Astrocyte (in vitro differentiated cells and primary cell): ENCODE measurements at places on chromosomes 2 and 18.

GRCh38 chr2:129144082-129144791, 825.6 kb upstream of the HS6ST1 start:
- no peaks in the 10 kb centered on the region for H3K27me3 ChIP-seq
- H3K4me3 ChIP-seq = no peak overlapping the region
- DNase-seq = no peak

DNA sequence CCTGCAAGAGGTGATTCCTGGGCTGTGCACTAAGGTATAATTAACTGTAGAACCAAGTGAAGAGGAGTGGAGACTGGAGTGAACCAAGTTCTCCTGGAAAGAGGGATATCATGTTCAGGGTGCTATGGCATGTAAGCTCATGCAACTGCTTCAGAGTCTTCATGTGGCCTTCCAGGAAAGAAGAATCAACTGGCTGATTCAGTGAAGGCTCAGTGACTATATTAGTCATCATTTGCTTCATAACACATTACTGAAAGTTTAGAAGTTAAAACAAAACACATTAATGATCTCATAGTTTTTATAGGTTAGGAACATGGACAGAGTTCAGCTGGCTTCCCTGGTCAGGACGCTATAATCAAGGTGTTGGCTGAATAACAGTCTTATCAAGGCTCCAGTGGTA, 1200.8 kb upstream of the GYPC start:
- H3K4me3 ChIP-seq = no peak overlapping the region
- no peak overlapping the region for H3K27ac ChIP-seq
- H3K4me1 ChIP-seq = no peaks in the 10 kb centered on the region
- H3K36me3 ChIP-seq = no peaks in the 10 kb centered on the region
- no peaks in the 10 kb centered on the region for H3K27me3 ChIP-seq

- H3K27me3 ChIP-seq = peaks cover 11% of the 10 kb centered on the region
- DNase-seq = no peak
- H3K4me3 ChIP-seq = no peak overlapping the region
- no peaks in the 10 kb centered on the region for H3K36me3 ChIP-seq
- H3K27ac ChIP-seq = no peak overlapping the region
Observed at GRCh38 chr18:8368512-8369217, 240.6 kb upstream of the RAB12 start.

DNA sequence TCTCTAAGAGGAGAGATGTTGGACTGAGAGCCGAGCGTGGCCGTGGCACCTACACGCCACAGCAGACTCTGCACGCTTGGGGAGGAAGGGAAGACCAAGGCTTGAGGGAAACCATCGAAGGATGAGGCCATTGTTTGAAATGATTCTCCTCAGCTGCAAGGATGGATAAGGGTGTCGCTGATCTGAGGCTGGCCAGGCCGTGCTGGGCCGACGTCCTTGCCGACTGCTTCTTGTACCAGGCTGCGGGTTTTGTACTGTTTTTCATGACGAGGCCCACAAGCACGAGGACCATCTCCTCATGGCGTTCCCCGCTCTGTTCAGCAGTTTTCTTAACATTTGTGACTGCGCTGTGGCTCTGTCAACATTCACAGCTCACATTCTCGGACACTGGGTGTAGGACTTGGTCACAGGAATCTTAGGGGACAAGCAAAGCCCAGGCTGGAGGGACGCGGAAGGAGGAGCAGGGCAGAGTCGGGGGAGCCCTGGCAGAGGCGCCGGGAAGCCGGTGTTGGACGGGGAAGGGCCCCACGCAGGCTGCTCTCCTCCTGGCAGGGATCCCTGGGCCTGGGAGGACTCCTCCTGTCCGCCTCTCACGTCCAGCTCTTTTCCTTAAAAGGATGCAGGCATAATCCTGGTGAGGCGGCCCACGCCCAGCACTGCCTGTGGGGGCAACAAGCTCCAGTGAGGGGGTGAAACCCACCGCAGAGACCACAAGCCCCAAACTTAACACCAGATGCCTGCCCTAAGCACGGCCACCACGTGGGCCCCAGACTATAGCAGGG, 259.0 kb upstream of the SALL3 start:
- H3K4me3 ChIP-seq = no peak overlapping the region
- H3K4me1 ChIP-seq = no peaks in the 10 kb centered on the region
- no peak for DNase-seq

DNA sequence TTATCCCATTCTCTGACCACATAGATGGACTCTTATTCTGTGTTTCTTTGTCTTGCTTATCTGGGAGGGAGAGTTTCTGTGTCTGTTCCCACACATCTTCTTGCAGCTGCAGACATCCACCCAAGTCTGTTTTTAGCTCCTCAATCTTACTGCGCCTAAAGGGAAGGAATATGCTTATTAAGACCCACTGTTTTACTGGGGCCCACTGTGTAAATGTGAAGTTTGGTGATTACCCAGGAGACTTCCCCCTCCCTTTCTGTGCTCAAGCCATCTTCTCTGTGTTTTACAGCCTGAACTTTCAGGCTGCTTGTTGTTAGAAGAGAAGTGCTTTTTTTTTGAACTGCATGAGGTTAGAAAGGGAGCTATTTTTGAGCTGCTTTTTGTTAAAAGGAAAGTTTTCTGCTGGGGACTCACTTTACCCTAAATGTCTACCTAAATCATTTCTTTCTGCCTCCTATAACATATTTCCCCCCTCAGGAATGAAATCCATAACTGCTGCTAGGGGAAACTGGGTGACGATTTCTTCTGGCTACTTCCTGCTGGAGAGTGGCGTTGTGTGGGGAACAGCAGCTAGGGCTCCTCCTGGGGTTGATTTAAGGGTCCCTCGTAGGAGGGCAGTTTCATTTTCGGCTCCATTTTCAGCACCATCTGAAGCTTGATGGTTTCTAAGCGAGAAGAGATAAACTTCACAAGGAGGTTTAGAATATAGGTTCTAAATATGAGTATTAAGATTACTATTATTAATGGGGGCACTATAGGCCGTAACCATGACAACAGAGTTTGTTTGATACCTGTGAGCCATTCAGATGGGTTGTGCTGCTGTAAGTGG, 39.5 kb upstream of the GMCL1 start:
- H3K4me3 ChIP-seq = peak overlapping the region; percentile 20
- peaks cover 23% of the 10 kb centered on the region for H3K4me1 ChIP-seq

- no peak for DNase-seq
- H3K4me1 ChIP-seq = no peaks in the 10 kb centered on the region
- H3K27ac ChIP-seq = no peak overlapping the region
- no peak overlapping the region for H3K4me3 ChIP-seq
- H3K36me3 ChIP-seq = no peaks in the 10 kb centered on the region
Observed at GRCh38 chr2:193377789-193378188, 1183.1 kb upstream of the TMEFF2 start.

DNA sequence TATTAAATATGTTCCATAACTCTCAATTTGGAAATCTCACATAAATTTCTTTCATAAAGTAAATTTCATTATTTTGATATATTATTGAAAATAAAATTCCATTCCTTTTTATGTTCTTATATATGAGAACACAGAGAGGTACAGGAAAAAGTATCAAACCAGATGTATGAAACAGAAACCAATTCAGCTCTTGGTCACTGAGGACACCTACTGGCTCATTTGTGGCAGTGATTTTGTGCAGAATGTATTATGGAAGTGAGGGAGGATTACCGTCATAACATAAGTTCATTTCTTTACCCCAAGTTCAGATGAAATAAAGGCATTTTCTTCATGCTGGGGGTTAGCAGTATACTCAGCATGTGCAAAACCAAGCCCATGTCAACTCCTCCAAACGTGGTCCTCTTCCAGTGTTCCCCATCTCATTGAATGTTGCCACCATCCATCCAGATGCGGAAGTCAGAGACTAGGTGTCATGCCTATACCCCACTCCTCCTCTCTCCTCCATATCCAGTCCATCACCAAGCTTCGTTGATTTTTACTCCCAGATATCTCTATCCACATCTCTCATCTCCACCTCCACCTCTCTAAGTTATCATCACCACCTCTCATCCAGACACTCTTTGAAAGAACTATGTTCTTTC, 41.7 kb upstream of the MALL start:
- no peaks in the 10 kb centered on the region for H3K36me3 ChIP-seq
- DNase-seq = peak; percentile 52
- H3K4me3 ChIP-seq = no peak overlapping the region
- no peaks in the 10 kb centered on the region for H3K4me1 ChIP-seq
- H3K27ac ChIP-seq = no peak overlapping the region

DNA sequence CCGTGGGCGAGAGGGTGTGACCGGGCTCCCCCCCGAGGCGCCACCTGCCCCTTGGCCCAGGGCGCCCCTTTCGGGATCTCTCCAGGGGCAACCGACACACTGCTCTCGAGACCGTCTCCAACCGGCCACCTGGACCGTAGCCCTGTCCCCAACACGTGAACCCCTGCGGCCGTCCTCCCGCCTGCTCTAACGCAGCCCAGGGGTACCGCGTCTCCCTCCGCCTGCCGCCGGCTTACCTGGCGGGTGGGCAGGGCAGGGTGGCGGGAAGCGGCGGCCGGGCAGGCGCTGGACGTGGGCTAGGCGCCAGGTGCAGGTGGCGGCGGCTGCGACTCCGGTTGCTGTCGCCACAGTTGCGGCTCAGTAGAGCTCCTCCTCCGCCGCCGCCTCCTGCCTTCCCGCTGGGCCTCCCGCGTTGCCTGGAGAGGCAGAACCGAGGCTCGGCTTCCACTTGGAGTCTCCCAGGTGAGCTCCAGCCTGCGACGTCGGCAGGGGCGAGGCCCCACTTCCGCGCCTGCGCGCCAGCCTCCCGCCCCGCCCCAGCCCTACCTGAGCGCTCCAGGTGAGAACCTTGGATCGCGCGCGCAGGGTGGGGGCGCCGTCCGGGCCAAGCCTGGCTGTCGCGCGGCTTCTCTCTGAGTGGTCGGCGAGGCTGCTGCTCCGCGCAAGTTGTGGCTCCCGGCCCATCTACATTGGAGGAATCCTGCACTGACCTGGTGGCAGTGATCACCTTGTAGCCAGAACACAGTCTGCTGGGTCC, at the start of gene GALNT3:
Gene GALNT3 (minus strand): TSS at position 469 of the 757 bp plus-strand sequence. CDS start 23,547 bp downstream, outside the sequence.
- no peaks in the 10 kb centered on the region for H3K27me3 ChIP-seq
- no peak for DNase-seq
- H3K4me1 ChIP-seq = peaks cover 25% of the 10 kb centered on the region
- no peaks in the 10 kb centered on the region for H3K36me3 ChIP-seq
- H3K4me3 ChIP-seq = peak within 1 kb of the TSS; percentile 59
- peak within 1 kb of the TSS; percentile 21 for H3K27ac ChIP-seq
